Esophagus squamous epithelium (tissue), 5 donors: ENCODE measurements at places on chromosomes 16 and 17. TPM values are rescaled to one million over a fixed set of nuclear protein-coding genes. Genes with fewer than 3 reads are reported as not detected.

Gene SLC12A3
- total RNA-seq = not detected

Gene SLC4A1
- total RNA-seq = not detected

Gene LASP1
- 53.2 TPM for total RNA-seq

Gene CDH1
- total RNA-seq = 302 TPM

Gene PHOSPHO1
- total RNA-seq = 2.4 TPM

Gene WSB1
- 27.9 TPM for total RNA-seq

Gene C16orf54
- total RNA-seq = 1.2 TPM

Gene NPIPA8
- not detected for total RNA-seq

Gene LCMT1
- total RNA-seq = 20.4 TPM

Gene RPL23
- total RNA-seq = 1,258 TPM

Gene MYH1
- total RNA-seq = not detected

Gene HOXB5
- not detected for total RNA-seq

Gene CDH13
- 6.9 TPM for total RNA-seq

Gene C1QL1
- 0.35 TPM for total RNA-seq

Gene NOTUM
- total RNA-seq = 0.94 TPM

Gene RFNG
- total RNA-seq = 29.0 TPM

Gene KRT12
- not detected for total RNA-seq

Gene KRTAP1-1
- not detected for total RNA-seq

Gene SHBG
- total RNA-seq = not detected

Gene PLA2G10
- total RNA-seq = not detected

Gene ABCC6
- total RNA-seq = 0.29 TPM

Gene PSMD3
- 92.6 TPM for total RNA-seq

Gene KRT33A
- 0.21 TPM for total RNA-seq

Gene KIF18B
- total RNA-seq = 4.0 TPM

Gene SPATA22
- total RNA-seq = not detected

Gene SLC16A5
- total RNA-seq = 14.2 TPM

Gene KPNA2
- total RNA-seq = 36.4 TPM

Gene NPIPA5
- 1.8 TPM for total RNA-seq

Gene RECQL5
- 82.8 TPM for total RNA-seq

Gene SLC38A8
- total RNA-seq = not detected

Gene RASD1
- 1.1 TPM for total RNA-seq

Gene FOXN1
- total RNA-seq = 10.5 TPM

Gene SCN4A
- not detected for total RNA-seq

Gene CTCF
- total RNA-seq = 33.4 TPM

Gene TLCD2
- 4.2 TPM for total RNA-seq

Gene KRTAP9-8
- total RNA-seq = not detected
